NCI-H2107 (cell line): ENCODE measurements at places on chromosomes 5 and 9.

DNA sequence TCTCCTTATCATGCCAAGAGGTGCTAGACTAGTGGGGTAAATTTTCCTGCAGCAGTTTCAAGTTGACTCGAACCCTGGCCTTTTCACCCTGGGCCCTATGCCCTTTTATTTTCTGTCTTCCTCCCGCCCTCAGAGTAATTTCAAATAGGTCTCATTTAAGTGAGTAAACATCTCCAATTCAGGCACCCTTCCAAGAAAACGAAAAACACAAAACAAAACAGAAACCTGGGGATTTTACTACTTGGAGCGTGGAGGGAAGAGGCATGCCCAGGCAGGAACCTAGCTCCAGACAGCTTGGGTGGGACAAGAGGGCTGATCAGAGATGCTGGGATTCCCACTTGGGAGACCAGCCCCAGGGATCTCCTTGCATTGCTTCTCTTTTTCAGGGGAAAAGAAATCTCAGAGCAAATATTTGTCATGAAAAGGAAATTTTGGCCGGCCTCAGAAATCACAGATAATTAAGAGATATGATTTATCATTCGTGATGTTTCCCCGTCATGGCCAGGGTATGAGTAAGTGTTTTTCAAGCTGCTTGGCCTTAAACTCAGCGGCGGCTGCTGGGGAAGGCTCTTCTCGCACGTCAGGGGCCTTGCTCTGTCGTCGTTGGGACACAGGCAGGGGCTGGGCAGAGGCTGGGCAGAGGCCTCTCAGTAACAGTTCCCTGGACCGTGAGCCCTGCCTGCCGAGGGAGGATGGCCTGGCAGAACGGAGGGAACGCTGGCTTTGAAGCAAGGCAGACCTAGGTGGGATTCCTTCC lies 248.6 kb upstream of the KLF4 start:
- DNase-seq = no peak

- DNase-seq = no peak
These were observed 2.6 kb downstream of the QSOX2 start for GRCh38 chr9:136242918-136243525.

GRCh38 chr9:70352802-70353201 lies 61.7 kb downstream of the KLF9 start:
- DNase-seq = no peak

DNA sequence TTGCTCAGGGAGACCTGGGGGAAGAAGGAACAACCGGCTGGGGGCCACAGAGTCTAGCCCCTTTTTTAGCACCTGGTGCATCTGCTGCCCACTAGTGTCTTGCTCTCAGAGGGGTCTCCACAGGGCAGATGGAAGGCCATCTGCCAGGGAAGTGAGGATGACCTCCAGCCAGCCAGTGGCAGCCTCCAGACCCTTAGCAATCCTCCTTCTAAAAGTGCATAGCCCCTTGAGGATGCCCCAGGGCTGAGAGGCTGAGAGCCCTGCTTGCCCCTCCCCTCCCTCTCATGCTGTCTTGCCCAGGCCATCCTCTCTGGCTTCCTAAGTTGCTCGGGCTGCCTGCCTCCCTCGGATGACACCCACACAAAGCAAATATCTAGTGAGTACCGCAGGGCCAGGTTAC lies 81.5 kb upstream of the PANK3 start:
- DNase-seq = no peak

DNA sequence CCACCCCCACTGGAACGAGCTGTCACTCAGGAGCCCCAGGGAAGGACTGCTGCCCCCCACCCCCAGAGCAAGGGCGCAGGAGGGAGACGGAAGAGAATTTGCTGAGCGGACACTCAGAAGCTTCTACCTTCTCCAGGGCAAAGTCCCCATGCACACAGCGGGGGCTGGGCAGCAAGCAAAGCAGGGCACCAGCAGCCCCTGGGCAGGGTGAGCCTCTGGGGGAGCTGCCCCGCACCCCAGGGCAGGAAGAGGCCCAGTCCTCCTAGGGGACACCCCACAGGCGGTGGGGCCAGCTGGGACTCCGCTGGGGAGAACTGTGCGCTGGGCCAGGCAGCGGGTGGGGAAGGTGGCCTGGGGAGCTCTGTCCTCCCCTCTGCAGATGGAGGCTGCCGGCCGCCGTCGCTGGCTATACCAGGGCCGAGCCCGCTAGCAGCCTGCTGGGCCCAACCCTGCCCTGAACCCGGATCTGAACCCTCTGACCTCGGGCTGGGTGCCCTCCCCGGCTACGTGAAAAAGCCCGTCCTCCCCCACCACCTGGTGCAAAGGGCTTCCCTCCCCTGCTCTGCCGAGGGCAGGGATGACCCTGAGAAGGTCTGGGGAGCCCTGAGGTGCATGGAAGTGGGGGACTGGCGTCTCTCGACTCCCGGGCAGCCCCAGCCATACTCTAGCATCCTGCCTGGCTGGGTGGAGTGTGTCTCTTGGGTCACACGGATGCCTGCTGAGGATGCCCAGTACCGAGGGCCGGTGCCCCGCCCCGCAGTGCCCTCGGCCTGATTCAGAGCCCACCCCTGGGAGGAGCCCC lies 597 bp upstream of the SLC34A3 start:
- no peak for DNase-seq

- DNase-seq = no peak
These were observed 780.2 kb upstream of the WWC1 start for GRCh38 chr5:167511276-167511675.

DNA sequence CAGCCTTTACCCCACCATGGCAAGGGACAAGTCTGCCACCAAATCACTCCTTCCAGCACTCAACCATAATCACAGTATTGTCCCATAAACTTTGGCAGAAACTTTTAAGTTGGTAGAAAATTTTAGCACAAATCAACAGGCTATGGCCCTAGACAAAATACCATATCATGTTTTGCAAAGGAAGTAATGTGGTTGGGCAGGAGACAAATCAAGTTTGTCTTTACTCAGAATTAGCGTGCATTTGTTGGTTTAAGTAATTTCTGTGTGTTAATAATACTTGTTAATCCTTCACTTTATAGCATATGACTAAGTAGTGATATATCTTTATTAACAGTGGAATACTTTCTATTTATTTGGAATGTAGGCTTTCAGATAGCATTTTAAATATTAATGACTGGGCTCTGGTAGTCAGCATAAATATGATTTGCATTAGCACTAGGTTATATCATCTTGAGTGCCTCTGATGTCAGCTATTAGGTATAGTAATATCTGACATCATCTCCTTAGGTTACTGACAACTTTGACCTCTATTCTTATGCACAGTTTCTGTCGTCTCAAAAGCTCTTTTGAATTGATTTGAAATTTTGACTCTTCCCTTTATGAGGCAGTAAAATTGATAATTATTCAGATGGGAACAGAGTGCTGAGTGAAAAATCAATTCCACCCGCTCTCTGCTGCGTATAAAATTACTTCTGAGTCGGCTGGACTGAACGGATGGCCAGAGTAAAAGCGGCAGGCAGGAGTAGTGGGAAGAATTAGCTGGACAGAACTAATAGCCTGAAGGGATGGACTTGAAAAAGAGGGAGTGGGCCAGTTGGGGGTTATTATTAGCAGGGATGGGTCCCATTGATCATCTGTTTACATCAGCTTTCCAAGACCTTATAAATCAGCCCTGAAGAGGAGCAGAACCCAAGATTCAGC lies 40.1 kb upstream of the TLX3 start:
- no peak for DNase-seq

GRCh38 chr5:134833340-134834032 lies 12.3 kb upstream of the C5orf24 start:
- DNase-seq = no peak

- DNase-seq = no peak
These were observed 43.2 kb downstream of the WDR36 start for GRCh38 chr5:111135363-111135762.

DNA sequence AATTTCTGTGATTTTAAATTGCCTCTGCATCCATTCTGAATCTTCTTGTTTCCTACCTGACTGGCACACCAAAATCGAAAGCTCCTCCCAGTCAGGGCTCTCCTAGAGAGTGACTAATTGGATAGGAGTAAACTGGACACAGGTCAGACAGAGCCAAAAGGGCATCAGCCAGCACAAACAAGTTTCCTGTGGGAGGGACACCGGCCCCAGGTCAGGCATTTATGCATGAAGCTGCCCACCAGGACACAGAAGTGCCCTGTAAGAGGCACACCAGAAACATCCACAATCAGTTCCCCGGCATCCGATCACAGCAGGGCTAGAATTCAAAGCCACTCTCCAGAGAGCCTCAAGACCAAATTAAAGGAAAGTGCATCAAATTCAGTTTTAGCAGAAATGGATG lies 78.4 kb downstream of the SFXN1 start:
- DNase-seq = no peak

DNA sequence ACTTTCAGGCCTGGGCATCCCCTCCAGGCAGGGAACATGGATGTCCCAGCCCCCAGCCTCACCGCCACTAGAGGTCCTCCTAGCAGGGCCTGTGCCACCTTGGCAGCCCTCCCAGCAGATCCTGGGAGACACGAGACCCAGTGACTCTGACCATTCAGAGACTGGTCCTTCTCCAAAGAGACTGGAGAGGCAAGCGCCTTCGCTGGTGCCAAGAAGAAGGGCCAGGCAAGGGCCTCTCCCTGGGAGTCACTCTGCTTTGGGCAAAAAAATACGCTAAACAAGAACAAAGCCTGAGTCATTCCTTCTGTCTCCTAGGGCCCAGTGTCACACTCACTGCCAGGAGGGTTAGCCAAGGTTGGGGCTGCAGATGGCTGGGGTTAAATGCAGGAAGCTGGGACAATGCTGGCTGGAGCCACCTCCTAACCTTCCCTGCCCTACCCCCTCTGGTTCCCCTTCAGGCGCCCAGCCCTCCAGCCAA lies 35.3 kb upstream of the SMIM23 start:
- no peak for DNase-seq

DNA sequence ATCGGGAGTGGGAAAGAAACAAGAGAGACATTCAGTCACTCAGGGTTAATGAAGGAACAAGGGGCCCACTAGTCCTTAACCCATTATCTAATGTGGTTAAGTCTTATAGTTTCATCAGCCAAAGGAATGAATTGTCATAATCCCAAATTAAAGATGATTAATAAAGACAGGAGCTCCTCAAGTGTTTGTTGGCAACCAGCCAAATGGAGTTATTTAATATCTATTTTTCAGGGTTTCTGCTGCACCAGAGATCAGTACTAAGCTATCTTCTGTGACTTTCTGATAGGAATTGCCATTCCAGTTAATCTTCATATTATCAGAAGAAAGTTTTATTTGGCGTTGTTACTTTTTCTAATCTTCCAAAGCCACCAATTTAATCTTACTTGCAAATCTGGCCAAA lies 34.0 kb upstream of the FCHO2 start:
- DNase-seq = no peak

GRCh38 chr9:93945400-93946337 lies 9.5 kb downstream of the BARX1 start:
- DNase-seq = no peak

DNA sequence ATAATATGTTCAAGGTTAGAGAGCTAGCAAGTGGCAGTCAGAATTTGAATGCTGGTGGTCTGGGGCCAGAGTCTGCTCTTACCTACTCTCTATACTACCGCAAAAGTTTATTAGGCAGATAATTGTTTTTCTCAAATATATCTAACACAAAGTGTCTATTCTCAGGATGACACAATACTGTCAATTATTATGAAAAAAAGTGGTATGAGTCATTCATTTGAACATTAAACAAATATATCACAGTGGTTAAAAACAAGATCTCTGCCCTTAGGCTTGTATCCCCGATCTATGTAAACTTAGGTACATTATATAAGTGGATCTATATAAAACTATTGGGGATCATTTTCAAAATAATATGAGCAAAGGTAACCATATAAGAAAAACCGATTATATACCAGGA lies 354.9 kb downstream of the CETN3 start:
- DNase-seq = no peak

- no peak for DNase-seq
These were observed 60.8 kb downstream of the PFDN1 start for GRCh38 chr5:140242099-140242498.
